ENCODE measurements at places on chromosomes 2 and 18.
A peak's percentile ranks its signal among the peaks of the same experiment; 100 is the strongest.

GRCh38 chr2:109254174-109254904, 125.3 kb downstream of the SH3RF3 start:
- DNase-seq = peak; percentile 44

DNA sequence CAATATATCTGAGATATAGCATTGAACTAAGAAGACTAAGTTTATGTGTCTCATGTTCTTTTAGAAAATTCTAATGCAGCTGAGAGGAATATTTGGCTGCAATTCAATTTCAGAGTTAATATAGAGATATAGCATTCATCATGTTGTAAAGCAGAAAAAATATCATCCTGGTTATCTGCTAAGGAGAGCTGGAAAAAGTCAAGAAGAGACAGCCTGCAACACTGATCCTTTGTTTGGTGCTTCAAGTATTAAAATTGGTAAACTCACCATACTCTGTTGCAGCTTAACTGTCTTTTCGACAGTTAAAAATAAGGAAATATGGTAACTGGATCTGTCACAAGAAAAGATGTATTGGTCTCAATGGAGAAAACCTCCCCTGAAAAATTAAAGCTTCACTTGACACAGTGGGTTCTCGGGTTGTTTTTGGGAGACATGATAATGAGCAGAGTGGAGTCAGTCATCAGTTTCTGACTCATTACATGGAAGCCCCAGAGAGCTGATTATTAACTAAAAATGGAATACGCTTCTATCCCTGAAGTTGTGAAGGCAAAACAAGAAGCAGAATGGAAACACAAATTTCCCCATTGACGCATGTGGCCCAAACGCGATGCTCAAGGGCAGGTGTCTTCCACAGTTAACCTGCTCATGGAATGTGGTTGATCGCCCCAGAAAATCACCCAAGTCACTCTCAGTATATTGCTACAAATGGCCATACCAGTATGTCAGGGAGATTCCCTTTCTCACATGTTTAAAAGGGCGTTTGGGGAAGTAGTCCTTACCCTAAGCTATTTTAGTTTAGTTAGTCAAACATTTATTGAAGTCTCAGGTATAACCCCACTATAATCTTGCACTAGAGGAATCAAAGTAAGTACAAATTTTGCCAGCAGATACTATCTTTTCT, 8.2 kb downstream of the BCL2 start:
- no peak for DNase-seq

- DNase-seq = no peak
Measured at GRCh38 chr2:74146929-74147726, 584 bp downstream of the BOLA3 start.

GRCh38 chr2:101496279-101496678, 21.4 kb upstream of the RFX8 start:
- DNase-seq = no peak

DNA sequence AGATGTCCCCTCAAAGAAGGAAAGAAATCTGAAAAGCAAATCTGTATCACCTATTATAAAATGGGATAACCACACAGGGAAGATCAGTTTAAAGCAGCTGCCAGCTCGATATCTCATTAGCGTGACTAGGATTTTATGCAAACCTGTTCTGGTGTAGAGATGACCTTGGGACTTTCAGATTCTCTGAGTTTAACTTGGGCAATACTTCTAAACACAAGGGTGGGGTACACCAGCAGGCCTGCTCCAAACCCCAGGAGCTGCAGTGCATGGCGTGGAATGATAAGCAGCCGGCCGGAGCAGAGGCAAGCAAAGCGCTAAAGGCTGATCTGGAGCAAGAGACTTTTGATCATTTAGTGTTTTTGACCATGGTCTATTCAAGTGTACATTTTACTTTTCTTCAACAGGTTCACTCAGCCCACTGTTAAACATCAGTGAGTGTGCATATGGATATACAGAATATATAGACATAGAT, 4.7 kb downstream of the SERTAD2 start:
- no peak for DNase-seq
